PC-3 (cell line): ENCODE measurements at places on chromosomes 1 and 21. TPM values are rescaled to one million over a fixed set of nuclear protein-coding genes. Genes with fewer than 3 reads are reported as not detected.

DNA sequence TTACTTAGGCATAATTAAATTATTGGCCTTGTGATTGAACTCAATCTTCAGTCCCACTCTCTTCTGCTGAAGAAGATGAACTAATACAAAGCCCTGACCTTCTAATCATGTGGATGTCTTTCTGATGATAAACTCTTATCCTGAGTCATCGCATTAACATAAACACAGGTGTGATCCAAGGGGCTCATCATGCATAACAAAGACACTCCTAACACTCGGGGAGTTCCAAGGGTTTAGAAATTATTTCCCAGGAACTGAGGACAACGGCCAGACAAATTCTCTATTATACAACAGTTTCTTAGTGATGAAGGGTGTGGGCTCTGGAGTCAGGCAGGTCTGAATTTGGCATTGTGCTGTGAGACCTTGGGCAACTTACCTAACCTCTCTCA is 18.0 kb downstream of the DUSP10 start:
- no peak for DNase-seq

DNA sequence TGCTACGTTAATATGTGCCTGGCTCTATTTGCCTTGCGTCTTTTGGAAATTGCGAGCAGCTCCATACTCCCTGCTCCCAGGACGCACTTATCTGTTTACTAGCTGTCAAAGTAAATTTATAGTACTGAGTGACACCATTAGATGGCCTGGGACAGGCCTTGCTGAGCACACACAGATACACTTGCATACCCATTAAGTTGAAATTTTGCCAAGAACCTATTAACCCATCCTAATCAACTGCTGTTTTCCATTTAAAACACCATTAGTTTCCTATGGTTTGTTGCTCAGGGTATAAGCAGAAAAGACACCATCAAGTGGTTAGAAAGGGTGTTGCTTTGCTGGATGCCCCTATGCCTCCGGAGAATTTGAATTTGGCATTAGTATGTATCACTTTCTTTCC is 187.3 kb downstream of the SLC44A5 start:
- DNase-seq: peak; percentile 3

DNA sequence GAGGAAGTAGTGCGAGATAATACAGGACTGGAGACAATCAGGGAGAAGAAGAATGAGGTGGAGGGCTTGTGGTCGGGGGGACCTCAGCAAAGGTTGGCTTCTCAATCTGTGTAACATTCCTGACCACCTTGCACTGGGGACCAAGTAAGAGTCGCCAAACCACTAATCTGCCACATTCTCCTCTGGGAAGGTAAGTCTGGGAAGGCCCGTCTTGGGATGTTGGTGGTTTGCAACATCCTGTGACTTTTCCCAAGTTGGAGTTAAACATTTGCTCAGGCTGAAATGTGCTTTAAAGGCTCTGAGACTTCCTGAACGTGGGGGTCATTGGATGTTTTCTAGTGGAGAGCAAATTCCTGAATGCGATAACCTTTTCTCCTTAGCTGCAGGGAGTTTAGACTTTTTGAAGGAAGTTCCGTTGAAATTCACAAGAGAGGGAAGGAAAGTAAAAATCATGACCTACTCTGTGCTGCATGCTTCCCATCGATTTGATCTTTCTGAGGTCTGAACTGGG is 325.9 kb downstream of the RPS6KC1 start:
- no peak for DNase-seq

FCRL6 gene
- total RNA-seq: not detected in 2 replicates

DNA sequence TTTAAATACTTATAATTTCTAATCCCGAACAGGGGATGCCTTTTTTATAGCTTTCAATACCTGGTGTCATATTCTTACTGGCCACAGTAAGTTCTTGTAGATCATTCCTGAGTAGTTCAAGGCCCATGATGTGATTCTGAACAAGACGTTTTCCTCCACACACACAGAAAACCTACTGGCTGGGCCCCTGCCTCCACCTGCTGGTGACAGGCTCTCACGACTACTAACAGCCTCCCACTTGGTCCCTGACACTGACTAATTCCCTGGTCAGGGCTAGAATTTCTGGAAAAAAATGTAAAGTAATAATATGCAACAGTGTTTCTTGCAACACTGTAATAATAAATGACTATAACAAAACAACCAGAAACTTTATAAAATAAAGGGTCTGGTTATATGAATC is 50.4 kb upstream of the RIPK4 start:
- peak; percentile 89 for DNase-seq
